ENCODE measurements at places on chromosomes 7 and 10.

DNA sequence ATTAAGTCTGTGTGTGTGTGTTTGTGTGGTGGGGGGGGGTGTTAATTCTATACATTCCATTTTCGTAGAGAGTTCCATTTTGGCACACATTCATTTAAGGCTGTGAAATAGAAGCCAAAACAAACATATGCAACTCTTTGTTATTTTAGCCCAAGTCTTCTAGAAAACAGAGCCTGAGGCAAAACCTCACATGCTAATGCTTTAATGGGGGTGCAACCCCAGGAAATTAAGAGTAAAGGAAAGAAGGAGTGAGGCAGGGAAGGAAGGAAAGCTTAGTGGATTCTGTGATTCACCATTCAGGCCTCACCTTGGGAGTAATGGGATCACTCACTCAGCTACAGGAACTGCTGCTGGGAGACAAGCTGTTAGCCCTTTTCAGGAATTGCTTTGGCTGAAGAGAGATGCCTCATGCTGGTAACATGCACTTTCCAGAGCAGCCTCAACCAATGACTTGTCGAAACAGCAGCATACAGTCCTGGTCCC lies 73.0 kb upstream of the CTTNBP2 start:
- no peak for DNase-seq

- no peak for DNase-seq
Measured at GRCh38 chr7:51234139-51234538, 82.5 kb downstream of the COBL start.

DNA sequence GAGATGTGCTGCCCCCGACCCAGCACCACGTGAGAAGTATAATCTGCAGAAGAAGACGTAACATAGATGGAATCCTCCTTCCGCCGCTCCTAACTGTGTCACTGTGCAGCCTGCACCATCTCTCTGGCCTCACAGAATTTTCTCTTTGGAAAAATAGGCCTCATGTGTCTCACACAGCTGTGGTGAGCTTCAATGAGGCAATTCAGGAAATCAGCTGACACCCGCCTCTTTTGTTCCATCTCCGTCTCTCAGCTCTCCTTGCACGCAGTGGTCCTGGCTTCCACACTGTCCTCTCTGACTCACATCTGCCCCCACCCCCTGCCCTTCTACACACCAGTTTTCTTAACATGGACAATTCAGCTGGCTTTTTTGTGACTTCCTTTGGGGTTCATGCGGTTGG lies 7.2 kb downstream of the C10orf90 start:
- no peak for DNase-seq

GRCh38 chr10:112532956-112533355 lies 85.9 kb downstream of the VTI1A start:
- DNase-seq: no peak

DNA sequence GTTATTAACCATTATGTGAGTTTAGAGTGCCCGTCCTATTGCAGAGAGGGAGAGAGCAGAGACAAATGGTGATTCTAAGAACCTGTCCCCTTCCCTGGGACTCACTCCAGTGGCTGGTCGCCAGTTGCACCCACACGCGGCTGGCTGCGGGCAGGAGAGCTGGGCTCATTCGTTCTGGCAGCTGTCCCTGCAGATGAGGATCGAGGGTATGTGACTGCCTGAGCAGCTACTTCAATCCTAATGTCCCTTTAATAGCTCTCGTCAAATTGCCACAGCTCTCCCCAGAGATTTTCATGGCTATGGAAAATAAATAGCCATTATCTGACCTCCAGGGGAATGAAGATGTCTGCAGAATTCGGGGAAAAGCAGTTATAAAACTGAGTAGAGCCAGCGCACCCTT lies 41.6 kb downstream of the RBM28 start:
- DNase-seq: no peak

GRCh38 chr7:22639396-22639795 lies 87.6 kb upstream of the IL6 start:
- no peak for DNase-seq

GRCh38 chr7:39647816-39648215 lies 24.4 kb downstream of the RALA start:
- no peak for DNase-seq

GRCh38 chr10:29067161-29067560 lies 221.7 kb upstream of the LYZL1 start:
- DNase-seq: no peak

GRCh38 chr7:117669818-117670217 lies 190.0 kb downstream of the CFTR start:
- DNase-seq: no peak

- no peak for DNase-seq
Measured at GRCh38 chr7:116525298-116525912, 569 bp downstream of the CAV1 start.

- no peak for DNase-seq
Measured at GRCh38 chr10:112756235-112756527, 193.9 kb upstream of the TCF7L2 start.

DNA sequence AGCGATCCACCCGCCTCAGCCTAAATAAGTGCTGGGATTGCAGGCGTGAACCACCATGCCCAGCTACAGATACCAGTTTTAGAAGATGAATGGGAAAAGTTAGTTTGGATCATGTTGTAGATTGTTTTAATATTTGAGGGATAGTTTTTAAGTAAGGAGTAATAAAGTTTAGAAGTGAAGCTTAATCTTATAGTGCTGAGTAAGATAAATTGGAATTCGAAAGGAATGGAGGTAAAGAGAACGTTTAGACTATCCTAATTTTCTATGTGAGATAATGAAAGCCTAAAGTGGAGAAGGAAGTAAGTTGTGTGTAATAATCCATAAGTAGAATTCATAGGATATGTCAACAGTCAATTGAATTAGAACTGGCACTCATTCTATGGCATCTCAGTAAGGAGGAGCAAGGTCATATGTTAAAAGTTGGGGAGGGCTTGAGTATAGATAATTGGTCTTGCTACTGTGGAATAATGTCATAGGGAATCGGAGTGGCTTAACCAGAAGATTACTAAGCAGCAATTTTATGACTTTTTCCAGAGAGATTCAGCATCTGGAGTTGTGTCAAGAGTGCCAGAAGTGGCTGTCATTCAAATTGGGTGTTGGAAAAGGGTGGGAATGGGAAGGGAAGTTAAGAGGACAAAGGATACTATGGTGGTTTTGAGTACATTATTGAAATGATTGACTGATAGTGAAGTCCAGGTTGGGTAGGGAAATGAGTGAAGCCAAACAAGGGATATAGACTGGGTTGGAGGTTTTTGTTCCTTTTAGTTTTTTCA lies 12.1 kb downstream of the TAX1BP1 start:
- DNase-seq: no peak

DNA sequence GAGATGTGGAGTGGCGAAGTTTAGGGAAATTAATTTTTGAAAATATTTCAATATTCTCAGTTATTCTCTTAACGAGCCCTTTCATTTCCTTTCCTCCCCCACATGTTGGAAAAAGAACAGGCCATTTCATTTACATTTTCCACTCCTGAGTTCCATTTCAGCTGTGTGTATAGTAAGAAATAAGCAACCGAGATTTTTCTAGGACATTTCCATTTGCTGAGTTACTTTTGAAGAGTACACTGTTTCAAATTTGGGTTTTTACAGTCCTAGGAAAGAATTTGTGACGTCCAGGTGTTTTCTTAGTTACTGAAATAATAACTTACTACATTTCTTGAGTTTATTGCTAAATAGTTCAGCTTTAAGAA lies 1.2 kb downstream of the SEPTIN7 start:
- no peak for DNase-seq

- DNase-seq: no peak
Measured at GRCh38 chr10:104336821-104337467, 1.3 kb downstream of the ITPRIP start.

DNA sequence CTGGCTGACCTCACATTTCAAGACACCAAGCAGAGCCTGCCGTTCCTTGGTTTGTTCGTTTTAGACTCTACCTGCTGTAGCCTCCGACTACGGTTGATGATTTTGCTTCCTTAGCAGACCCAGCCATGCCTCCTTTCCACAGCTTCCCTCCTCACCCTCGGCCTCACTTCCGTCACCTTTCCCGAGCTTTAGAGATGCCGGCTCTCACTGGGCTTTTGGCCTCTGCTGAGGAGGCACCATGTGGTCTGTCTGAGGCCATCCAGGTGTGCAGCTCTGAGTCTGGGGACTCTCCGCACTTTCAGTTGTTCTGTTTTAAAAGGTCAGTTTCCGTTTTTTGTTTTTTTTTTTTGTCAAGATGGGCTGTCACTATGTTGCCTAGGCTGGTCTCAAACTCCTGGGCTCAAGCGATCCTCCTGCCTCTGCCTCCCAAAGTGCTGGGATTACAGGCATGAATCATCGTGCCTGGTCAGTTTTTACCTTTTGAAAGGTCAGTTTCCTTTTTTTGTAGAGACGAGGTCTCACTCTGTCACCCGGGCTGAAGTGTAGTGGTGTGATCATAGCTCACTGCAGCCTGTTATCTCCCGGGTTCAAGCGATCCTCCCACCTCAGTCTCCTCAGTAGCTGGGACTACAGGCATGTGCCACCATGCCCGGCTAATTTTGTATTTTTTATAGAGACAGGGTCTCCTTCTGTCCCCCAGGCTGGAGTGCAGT lies 11.7 kb downstream of the ORAI2 start:
- no peak for DNase-seq

GRCh38 chr7:147245274-147245673 lies 1128.7 kb downstream of the CNTNAP2 start:
- no peak for DNase-seq

- peak; percentile 25 for DNase-seq
Measured at GRCh38 chr7:19442016-19442785, 266.6 kb downstream of the POLR1F start.

DNA sequence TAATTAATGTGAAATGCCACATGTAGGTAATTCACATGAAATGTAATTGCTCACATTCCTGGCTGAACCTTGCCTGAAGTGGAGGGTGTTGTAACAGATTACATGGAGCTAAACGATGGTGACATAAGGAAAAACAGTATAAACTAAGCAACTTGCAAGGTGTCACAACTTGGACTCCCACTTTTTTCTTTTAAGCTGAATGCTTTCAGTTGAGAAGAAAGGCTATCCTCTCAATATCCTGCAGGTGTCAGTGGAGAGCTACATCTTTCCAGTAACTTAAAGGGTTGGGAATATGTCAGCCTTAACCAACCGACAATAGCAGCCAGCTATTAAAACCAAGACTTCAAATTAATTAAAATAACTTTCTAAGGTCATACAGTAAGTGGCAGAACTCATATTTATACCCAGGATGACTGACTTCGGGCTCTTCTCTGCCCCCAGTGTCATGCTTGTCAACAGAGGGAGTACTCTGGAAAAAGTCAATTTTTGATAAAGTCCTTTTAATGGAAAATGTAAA lies 33.7 kb downstream of the NRBF2 start:
- peak; percentile 86 for DNase-seq

DNA sequence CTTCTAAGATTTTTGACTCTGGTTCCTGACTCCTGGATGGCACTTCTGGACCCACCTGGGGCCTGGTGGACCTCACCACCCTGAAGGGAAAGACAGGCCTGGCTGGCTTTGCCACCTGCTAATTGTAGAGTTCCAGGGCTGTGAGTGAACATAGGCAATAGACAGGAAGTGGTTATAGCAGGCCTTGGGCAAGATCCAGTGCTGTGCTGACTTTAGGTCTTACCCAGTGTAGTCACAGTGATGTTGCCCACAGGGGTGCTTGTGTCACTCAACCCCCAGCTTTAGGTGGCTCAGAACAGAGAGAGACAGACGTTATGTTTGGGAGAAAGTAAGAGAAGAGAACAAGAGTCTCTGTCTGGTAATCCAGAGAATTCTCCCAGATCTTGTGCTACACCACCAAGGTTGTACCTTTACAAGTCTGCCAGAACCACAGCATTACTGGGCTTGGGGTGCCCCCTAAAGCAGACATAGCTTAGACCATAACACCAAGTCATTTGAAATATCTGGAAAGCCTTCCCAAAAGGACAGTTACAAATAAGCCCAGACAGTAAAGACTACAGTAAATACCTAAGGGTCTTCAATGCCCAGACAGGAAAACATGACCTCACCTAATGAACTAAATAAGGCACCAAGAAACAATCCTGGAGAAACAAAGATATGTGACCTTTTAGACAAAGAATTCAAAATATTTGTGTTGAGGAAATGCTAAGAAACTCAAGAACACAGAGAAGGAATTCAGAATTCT lies 303.4 kb downstream of the PCLO start:
- DNase-seq: no peak

GRCh38 chr10:129192344-129193128 lies 274.5 kb upstream of the MGMT start:
- no peak for DNase-seq

DNA sequence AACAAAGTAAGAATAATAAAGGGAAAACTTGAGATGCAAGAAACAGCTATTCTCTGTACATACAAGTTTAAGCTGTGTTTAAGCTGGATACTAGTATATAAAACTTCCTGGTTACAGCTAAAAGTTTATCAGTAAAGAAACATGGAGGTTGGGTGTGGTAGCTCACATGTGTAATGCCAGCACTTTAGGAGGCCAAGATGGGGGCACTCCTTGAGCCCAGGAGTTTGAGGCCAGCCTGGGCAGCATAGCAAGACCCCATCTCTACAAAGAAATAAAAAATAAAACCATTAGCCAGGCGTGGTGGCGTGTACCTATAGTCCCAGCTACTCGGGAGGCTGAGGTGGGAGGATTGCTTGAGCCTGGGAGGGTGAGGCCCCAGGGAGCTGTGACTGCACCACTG lies 3.2 kb downstream of the RSU1 start:
- DNase-seq: no peak

DNA sequence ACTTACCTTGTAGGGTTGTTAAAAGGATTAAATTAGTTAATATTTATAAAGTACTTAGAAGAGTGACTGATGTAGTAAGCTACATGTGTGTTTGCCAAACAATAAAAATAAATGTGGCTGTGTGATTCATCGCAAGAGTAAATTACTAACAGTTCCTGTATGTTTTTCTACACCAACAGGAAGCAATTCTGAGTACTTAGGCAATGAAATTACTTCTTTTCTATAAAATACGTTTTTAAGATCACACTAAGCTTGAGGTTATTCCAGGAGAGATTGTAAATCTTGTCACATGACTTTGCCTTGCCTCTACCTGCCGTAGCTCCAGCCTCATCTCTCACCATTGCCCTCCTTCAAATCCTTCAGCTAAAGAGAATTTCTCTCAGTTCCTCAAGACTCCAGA lies 18.1 kb upstream of the GSTK1 start:
- DNase-seq: no peak

DNA sequence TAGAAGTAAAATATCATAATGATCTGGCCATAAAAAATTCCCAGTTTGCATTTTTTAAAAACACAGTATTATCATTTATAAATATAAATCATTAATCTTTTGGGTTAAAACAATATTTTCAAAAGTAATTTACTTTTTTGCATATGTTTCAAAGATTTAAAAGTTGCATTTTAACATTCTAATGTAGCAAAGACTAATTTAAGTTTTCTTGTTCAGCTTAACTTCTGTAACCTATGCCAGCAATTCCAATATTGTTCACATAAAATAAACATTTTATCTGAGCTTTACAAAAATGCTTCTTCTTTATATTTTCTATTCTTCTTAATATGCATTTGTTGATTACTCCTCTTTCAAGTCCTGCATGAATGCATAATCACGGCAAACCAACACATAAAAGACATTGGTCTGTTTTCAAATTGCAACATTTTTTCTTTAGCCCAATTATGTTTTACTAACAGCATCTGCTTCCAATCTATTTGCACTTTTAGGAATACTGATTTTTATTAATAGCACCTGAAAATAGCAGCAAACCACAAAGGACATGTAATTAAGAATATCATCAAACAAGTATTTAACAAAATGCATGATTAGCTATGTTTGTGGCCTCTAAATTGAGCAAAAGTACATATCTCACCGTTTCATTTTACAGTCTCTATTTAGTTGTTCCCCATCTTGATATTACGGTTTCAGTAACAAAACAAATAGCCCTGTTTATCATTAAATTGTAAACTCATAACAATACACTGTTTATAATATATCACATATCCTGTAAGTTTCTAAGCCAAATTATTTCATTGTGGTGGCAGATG lies 286.9 kb upstream of the NFE2L3 start:
- DNase-seq: no peak

- no peak for DNase-seq
Measured at GRCh38 chr7:73852500-73852899, 8.5 kb upstream of the TMEM270 start.
